ENCODE measurements at places on chromosomes 1 and 21.

GRCh38 chr1:201184307-201185122 is 6.1 kb upstream of the IGFN1 start:
- DNase-seq: no peak

DNA sequence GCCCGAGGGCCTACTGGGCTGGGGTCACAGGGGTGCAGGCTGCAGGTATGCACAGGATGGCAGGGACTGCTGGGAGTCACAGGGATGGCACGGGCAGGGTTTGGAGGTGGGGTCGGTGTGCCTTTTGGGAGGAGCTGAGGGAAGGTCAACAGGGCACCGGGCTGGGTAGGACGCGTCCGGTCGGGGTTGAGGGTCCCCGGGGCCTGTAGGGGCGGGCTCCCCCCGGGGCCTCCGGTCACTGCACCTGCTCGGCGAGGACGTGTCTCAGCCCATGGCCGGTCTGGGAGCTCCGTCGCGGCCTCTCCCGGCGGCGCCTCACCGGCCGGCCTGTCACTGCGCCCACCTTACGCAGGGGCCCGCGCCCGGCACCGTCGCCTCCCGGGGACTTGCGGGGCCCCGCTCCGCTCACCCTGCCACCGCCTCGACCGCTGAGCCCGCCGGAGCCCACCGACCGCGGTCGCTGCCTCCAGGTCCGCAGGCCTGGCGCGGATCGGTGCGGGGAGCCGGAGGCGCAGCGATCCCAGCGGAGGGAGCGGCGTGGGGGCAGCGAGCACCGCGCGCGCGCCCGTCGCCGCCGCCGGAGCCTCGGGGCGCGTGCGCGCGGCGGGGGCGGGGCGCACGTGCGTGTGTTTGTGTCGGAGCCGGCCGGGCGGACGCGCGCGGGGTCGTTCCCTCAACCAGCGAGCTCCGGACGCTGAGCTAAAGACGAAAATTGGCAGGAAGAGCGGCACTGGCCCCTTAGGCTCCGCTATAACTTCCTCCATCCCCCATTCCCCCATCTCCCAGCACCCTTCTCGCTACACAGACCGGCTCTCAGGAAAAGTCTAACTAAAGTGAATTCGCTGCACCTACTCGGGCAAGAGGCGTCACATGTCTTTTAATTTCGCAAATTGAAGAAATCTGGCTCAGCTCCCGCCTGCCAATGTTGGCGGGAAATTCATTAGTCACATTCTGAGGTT is at the start of gene AMIGO1:
TSS of gene AMIGO1 (minus strand) at position 552 of the 959 bp plus-strand sequence. CDS start 815 bp downstream, outside the sequence.
- peak; percentile 61 for DNase-seq

- DNase-seq: no peak
These were observed 28.0 kb downstream of the GRIK3 start for GRCh38 chr1:37006132-37006868.

GRCh38 chr1:154860156-154860870 is 9.8 kb downstream of the KCNN3 start:
- DNase-seq: no peak

DNA sequence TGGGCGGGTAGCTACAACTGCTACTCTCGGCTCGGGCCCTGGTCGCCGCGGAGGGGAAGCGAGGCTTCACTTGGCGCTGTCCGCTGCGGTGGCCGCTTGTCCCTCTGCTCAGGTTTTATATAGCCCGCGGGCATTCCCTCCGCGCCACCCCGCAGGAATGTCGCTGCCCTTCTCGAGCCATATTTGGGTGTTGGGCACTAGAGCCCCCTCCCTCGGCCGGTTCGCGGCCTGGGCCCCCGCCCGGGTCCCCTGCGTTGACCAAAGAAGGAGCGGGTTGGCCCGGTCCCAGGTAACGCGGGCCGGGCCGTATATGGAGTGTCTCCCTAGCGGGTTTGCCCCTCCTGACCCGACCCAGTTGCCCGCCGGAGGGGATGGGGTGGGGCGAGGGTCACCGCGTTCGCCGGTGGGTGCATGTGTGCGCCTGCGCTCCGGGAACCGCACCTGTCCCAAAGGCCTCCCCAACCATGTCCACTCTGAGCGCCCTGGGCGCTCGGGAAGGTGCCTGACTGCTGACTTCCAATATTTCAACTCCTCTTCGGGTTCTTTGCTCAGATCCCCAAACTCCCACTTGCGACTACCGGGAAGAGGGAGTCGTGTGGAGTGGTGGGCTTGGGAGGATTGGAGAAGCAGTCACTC is at the start of gene ACTA1:
TSS of gene ACTA1 (minus strand) at position 90 of the 636 bp plus-strand sequence. CDS start 979 bp downstream, outside the sequence.
- DNase-seq: no peak

Data from CD4-positive, alpha-beta T cell treated with Interleukin-4 for 1 hour (primary cell).